ENCODE measurements at places on chromosomes 1 and 21.

DNA sequence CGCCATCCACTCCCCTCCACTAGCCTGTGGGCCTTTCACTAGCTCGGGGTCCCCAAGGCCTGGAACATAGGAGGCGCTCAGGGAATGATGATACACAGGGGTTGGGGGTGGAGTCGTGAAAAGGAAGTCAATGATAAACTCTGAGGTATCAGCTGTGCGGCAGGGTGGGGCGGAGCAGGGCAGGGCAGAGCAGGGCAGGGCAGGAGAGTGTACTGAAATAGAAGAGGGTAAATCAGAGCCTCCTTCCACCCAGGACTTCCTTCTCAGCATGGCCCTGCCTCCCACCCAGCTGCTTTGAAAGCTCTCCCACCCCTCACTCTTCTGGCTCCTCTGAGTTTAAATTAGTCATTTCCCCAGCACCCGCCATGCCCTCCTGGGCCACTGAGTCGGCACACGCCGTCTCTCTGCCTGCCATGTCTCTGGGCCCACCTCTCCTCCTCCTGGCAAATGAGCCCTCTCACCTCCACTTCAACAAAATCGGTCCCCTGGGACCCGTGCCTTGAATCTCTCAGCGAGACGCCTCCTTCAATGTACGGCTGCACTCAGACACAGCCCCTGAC lies 16.9 kb downstream of the CAPZB start:
- peak; percentile 70 for DNase-seq

DNA sequence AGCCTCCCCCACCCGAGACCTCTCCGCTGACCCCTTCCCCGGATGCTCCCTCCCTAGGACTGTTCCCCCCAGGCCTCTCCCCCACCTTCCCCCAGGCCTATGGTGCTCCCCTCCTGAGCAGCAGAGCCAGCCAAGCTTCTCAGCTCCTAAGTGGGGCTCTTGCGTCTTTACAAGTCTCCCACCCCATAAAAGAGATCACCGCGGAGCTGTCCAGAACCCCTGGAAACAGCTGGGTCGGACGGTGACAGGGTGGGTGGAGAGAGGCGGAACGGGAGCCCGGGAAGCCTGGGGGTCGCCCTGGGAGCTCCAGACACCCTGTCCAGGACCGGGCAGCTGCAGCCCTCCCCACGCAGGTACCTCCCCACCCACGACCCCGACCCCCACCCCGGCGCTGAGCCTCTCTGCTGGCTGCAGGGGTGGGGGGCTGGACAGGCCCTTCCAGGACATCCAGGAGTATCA lies 61.2 kb downstream of the WNT9A start:
- no peak for DNase-seq

DNA sequence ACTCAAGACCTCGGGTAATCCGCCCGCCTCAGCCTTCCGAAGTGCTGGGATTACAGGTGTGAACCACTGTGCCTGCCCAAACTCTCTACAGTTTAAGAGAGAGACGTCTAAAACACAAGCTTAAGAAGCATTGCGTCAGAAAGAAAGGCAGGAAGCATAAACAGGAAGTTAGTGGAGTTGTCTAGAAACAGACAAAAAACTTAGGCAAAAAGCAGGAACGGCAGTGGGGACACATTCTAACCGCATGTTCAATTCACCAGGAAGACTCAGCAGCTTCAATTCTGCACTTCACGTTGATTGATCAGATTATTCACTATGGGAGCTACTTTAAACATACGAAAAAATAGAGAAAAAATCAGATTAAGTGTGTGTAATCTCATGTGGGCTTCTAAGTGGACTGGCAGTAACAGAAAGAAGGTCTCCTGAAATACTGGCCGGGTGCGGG lies 7.4 kb downstream of the CFAP74 start:
- DNase-seq: no peak

- no peak for DNase-seq
Measured at GRCh38 chr1:81738875-81739274, 61.9 kb upstream of the ADGRL2 start.

DNA sequence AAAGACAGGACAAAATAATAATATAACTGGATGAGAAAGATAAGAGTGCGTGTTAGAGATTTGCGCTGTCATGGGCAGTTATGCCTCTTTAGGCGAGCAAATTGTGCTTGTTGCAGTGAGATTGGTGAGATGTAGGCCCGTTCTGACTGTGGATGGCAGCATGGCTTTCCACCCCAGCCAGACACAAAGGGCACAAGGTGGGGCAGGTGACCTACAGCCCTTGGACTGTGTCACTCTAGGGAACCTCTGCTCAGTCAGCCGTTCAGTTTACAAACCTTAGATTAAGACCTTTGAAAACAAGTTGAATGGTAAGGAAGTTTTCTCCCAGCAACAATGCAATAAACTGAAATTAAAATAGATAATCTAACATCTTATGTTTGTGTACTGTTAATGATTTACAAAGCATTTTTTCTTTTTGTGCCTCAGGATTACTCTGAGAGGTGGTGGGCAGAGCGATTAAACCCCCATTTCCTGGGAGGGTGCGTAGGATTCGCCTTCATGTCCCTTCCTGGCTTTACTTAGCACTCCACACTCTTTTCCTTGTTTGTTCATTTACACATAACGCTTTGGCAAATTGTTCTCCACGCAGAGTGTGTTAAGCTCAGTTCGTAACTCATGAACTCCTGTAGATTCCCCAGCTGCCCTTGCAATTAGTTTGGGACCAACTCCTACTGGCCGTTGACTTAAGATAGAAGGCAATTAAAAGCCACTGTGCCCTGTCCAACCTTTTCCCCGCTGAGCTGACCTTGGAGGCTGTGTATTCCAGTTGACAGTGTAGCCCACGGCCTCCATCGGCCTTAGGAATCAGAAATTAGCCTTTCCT lies 58.1 kb upstream of the IGSF5 start:
- no peak for DNase-seq

DNA sequence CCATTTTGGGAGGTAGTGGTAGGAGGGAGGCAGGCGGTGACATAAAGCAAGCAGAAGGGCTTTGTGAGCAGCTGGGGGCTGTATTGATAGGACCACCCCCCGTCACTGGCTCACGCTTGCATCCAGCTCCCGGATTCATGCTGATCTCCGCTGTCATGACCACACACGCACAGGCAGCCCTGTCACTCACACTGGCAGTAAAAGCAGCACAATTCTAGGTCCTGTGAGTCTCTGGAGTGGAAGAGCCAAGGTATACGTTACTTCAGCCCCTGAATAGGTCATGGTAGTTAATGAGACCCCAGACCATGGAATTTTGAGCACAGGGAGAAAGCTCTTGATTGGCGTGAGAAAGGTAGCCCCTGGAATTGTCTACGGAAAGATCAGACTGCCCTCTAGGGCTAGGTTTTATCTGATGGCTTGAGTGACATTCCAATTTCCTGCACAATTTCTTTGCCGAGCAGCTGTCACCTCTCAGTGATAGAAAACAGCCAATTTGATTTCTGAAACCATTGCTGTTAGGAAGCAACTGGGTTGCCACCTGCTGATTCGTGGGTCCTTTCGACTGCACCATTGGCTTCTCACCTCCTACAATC lies 5.4 kb downstream of the OR2B11 start:
- no peak for DNase-seq

DNA sequence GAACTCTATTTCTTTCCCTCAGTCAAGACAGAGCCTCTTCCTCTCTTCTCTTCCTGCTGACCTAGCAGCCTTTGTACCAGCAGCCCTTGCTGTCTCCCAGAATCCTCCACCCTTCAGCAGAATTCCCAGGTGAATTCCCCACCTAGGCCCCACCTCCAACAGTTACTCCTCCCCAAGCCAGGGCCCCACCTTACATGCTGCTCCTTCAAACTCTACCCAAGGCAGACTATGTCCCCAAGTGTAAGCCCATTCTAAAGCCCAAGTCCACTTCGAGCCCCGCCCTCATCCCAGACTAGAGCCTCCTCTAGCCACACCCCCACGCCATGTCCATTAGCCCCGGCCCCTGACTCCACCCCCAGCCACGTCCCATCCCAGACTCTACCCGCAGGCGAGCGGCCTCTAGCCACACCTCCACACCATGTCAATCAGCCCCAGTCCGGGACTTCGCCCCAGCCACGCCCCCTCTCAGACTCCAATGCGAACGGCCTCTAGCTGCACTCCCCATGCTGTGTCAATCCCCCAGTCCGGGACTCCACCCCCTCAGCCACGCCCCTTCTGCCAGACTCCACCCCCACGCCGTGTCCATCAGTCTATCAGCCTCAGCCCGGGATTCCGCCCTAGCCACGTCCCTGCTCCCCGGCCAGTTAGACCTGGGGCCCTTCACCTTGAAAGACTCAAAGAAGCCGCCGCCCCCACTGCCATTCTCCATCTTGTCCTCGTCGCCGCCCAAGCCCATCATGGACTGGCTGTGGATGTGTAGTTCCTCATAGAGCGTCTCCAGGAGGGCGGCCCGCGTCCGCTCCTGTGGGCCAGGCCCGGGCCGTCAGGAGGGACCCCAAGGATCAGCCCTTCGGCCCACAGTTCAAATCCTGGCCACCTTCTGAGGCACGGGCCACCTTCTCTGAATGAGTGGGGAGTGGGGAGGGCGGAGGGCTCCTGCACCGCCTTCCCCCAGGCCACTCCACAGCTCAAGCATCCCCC lies 61.3 kb downstream of the RAP1GAP start:
- peak; percentile 84 for DNase-seq

GRCh38 chr1:23178414-23178813 lies 9.8 kb upstream of the LUZP1 start:
- no peak for DNase-seq

GRCh38 chr1:210747890-210748289 lies 386.1 kb downstream of the KCNH1 start:
- DNase-seq: no peak

- no peak for DNase-seq
Measured at GRCh38 chr1:180003026-180003695, 48.6 kb downstream of the CEP350 start.

All from activated CD4-positive, alpha-beta T cell treated with anti-CD3 and anti-CD28 coated beads for 48 hours (primary cell).